ENCODE measurements at places on chromosomes 16 and 17.
A peak's percentile ranks its signal among the peaks of the same experiment; 100 is the strongest.

DNA sequence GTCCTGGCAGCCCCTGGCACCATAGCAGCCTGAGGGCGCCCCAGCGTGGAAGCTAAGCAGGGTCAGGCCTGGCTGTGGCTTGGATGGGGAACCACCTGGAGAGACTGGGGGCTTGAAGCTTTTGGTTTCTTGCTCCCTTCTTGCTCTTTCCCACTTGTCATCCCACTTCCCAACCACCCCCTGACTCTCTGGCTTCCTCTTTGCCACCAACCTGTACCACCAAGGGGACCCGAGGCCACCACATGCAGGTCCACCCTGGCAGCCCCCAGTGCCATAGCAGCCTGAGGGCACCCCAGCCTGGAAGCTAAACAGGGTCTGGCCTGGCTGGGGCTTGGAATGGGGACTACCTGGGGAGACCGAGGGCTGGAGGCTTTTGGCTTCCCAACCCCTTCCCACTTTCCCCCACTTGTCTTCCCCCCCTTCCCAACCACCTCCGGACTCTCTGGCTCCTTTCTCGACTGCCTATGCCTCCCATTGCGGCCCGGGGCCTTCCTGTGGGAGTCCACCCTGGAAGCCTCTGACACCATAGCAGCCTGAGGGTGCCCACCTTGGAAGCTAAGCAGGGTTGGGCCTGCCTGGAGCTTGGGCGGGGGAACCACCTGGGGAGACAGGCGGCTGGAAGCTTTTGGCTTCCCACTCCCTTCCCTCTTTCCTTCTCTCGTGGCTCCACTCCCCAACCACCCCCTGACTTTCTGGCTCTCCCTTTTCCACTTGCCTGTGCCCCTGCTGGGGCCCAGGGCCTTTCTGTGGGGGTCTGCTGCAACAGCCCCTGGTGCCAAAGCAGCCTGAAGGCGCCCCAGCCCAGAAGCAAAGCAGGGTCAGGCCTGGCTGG is 2294.4 kb downstream of the TP53TG3F start:
- DNase-seq, result no peak

GRCh38 chr17:77441940-77442339 is 301.2 kb downstream of the SEC14L1 start:
- no peak for DNase-seq

DNA sequence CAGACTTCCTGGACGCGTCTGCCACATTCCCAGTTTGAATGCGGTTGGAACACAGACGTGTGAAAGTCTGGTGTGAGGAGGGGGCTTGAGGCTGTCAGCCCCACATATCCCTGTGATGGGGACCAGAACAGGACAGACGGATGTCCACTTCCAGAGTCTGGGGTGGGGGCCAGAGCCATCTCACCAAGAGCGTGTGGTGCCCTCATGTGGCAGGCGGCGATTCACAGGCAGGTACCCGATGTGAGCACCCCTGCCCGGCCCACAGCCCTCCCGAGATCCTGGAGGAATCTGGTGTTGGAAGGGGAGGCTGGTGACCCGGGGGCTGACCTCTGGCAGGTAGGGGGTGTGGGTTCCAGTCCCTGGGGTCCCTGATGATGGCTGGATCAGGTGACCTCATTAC is 51.5 kb downstream of the ENGASE start:
- no peak for DNase-seq

DNA sequence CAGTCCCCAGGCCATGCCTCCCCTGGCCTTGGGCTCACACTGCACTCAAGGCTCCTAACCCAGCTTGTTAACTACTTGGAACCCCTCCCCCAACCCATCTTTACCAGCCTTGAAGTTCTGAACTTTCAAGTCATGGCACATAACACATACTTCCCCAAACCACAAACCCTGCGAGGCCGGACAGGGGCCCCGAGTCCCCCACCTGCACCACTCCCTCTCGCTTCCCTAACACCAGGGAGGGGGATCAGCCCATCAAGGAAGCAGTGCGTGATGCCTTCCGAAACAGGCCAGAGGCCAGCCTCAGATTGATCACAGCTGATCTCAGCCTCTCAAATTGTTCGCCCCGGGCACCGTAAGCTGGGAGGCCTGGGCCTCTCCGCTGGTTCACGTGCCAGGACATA is 3.0 kb upstream of the NLRC3 start:
- no peak for DNase-seq

GRCh38 chr17:57970710-57971109 is 15.5 kb upstream of the CUEDC1 start:
- DNase-seq, result no peak

- DNase-seq, result no peak
These were observed 46.6 kb upstream of the METRNL start for GRCh38 chr17:83032781-83033180.

- DNase-seq, result no peak
These were observed 24.3 kb downstream of the USP43 start for GRCh38 chr17:9669551-9670008.

DNA sequence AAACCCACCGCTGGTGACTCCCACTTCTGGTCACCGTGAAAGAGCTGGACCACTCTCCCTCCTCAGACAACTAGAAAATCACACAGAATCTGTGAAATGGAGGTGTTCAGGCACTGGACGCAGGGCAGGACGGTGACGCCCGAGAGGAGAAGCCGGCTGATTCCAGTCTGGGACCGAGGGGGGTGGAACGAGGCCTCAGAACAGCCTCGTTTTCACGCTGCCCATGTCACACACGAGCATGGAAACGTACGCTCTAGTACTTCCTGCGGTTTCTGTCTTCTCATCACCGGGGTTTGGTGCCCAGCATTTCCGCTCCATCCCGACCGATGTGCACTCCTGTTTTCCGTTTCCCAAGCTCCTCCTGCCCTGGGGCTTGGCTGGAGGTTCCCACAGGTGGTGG is 101.8 kb upstream of the METRNL start:
- DNase-seq, result no peak

GRCh38 chr16:3007059-3007956 is 5.4 kb upstream of the CLDN9 start:
- DNase-seq, result no peak

DNA sequence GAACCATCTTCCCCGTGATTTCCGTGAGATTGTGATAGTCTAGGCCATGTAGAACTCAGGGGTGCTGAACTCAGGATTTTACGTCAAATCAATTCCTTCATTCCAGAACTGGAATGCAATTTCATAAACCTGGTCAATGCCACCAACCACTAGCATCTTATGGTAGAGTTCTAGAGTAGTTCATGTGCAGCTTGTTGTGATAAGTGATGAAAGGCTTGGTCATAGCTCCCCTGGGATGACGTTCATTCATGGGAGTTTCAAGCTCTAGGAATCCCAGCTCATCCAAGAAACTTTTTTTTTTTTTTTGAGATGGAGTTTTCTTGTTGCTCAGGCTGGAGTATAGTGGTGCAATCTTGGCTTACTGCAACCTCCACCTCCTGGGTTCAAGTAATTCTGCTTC is 3.7 kb upstream of the DPEP2 start:
- no peak for DNase-seq

DNA sequence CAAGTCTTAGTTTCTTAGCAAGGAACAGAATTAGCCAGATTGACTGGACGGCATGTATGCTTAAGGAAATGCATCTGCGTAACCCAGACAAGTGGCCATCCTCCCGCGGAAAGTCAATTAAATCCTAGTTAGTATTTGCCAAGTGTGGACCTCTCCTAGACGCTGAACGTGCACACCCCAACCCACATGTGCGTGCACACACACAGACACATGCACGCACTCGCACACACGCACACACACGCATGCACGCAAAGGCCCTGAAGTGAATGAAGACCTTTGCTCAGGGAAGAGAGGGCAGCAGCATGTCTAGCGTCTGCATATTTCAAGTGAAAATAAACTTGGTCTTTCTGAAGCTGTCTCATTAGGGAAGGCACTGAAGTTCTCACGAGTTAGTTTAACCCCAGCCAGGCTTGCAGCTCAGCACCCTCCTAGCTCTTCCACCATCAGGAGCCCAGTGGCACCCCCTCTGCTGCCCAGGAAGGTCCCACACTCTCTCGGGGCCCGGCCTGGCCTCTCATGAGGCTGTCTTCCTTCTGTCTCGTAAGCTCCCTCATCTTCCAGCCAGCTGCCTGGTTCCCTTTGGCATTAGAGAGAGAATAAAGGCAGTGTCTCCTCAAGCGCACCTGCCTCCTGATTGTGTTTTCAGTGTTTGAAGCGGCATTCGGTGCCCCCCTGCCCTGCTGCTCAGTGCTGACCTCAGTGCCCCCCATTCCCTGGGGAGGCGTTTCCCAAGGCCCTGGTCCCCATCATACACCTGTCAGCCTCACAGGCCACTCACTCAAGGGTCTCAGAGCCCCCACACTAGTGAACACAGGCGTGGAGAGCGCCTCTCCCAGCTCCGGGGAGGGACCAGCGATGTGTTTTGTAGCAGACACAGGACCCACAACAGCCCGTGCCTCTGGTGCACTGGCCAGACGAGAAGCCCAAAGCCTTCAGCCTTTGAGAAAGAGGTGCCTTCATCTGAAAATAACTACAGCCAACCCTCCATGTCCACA is 52.2 kb upstream of the CHMP6 start:
- DNase-seq, result no peak

DNA sequence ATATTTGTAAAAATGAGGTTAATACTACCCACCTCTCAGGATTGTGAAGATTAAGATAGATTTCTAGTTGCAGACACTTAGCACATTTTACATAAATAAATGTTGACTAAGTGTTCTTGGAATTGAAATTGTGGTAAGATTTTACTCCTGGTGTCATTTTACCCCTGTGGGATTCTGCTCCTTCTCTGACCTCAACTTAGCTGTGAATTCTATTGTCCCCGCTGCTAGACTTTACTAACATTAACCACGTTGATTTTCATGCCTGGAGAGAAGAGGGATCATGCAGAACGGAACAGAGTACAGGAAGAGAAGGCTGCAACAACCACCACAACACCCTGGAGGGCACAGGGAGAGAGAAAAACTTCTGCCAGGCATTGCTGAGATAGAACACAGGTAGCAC is 2.1 kb upstream of the TOM1L1 start:
- no peak for DNase-seq

GRCh38 chr17:10316801-10317542 is 55.8 kb downstream of the MYH13 start:
- DNase-seq, result no peak

- DNase-seq, result peak; percentile 49
These were observed 329 bp downstream of the SMARCD2 start for GRCh38 chr17:63842173-63842539.

DNA sequence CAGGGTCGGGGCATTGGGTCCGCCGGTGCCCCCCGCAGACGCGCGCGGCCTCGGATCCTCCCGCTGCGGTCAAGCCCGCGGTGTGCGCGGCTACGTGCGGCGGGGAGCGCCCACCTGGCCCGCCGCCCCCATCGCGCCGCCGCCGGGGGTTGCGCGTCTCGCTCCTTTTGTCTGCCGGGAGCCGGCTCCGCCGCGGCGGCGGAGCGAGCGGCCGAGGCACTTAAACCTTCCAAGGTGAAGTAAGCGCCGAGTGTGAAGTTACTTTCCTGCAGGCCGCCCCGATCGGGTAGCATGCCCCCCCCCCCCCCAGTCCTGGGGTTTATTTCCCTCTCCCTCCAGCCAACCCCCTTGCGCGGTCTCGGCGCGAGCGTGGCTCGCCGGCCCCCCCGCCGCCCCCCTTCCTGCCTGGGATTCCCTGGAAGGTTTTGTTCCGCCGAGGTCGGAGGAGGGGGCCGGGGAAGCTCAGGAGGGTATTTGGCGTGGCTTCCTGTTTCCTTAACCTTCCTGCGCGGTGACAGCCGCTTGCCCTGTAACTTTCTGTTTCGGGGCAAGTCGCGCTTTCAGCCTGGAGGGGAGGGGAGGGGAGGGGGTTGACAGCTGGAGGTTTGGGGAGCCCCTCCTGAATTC is 56.6 kb upstream of the GSE1 start:
- DNase-seq, result peak; percentile 16

- DNase-seq, result no peak
These were observed 54.7 kb downstream of the CACNG5 start for GRCh38 chr17:66889480-66890230.

DNA sequence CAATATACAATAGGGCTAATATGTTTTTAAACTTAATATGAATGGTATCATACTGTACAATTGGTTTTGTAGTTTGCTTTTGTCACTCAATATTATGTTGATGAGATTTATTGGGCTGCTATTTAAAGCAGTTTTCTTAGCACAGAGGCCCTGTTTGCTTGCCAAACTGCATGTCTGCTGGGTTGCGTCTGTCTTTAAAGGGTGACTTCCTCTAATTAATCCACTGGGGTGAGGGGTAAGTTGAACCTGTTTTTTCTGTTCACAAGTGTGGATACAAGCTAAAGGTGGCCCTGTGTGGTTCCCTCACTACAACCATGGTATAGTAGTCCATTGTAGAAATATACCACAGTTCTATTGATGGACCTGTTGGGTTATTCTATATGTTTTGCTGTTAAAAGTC is 19.7 kb downstream of the TTC19 start:
- DNase-seq, result no peak

- DNase-seq, result no peak
These were observed 16.9 kb downstream of the SYNRG start for GRCh38 chr17:37592291-37592690.

DNA sequence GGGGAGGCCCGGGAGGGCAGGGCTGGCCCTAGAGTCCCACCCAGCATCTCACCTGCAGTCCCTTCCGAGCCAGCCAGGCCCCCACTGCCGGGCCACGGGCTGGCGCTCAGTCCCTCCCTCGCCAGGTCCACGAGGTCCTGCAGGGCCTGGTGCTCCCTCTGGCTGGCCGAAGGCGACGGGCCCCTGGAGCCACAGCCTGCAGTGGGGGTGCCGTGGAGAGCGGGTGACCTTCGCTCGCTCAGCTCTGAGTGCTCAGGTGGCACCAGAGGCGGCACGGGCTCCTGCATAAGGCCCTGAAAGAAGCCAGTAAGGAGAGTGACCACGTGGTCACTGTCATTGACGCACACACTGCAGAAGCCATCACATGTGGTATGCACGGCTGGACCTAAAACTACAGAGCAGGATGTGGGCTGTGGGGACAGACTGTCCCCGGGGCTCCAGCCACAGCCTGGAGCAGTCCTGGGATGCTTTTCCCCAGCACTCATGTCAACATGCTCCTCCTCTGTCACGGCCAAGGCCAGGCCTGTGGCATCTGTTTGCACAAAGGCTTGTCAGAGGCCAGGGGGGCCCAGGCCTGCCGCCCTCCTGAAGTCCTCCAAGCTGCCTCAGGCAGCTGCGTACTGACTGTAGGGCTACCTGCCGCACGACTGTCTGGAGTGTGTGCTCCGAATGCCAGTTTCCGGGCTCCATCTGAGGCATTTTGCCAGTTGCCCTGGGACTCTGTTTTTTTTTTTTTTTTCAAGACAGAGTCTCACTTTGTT is 15.1 kb downstream of the SLX4 start:
- DNase-seq, result no peak
